ENCODE measurements at places on chromosomes 1 and 21.

- DNase-seq, result no peak
These were observed 15.1 kb downstream of the METTL13 start for GRCh38 chr1:171796592-171796991.

- DNase-seq, result no peak
These were observed 12.5 kb downstream of the CAPN8 start for GRCh38 chr1:223653015-223653414.

GRCh38 chr1:42176902-42177519 is 12.5 kb upstream of the GUCA2A start:
- peak; percentile 43 for DNase-seq

GRCh38 chr1:55331351-55331750 is 116.2 kb upstream of the USP24 start:
- DNase-seq, result no peak

GRCh38 chr1:230243583-230244353 is 176.7 kb downstream of the GALNT2 start:
- no peak for DNase-seq

GRCh38 chr1:182301467-182302198 is 90.0 kb downstream of the GLUL start:
- no peak for DNase-seq

DNA sequence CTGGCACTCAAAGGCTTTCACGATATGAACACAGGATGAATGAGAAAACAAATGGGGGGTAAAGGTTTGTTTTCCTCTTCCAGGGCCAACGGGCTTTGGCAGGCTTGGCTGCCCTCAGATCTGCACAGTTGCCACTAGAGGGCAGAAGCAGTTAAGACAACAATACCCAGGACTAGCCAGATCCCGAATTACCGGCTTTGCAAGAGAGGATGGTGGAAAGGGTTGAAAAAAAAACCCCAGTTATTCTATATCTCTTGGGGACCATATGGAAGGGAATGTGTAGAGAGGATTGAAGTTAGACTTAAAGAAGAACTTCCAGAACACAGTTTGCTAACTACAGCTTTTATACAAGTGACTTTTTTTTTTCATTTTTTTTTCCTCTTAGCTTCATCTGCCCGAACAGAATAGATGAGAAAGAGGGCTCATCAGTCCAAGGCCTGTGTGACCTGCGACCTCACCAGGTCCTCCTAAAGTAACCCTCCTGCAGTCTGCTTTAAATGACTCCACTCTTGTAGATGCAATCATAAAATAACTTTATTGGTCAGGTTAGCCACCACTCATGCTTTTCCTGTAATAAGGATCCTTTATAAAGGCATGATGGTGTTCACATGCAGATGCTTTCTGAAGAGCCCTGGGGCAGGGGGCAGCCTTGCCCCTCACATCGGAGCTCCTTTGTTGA is 10.7 kb downstream of the FMOD start:
- DNase-seq, result peak; percentile 87

DNA sequence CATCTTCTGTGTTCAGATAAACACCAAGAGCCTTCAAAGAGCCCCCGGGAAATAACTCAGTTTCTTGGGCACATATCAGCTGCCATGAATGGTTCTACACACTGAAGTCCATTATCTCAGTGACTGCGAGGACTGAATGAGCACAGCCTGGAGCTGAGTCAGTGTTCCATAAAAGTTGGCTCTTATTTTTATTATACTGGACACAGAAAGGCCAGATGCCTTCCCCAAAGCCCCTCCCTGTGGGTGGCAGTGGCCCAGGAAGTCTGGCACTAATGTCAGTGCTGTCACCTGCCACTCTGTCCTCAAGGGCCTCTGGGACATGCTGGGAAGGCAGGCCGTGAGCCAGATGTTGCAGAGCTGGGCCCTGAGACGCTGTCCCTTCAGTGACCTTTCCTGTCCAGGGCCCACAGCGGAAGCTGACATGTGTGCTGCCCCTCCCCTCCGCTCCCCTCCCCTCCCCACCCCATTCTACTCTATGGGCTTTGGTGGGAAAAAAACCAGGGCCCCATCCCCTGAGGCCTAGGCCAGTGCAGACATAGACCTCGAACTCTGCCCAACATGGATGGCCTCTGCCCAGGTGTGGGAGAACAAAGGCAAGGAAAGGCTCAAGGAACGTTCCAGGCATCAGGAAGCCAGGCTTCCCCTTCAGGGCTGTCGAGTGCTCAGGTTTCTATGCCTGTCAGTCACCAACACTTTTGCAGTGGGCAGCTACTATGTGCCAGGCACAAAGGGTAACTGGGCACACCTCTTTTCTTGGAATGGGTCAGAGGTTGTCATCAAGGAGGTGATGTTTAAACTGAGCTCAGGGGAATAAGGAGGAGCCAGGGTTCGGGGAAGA is 22.4 kb upstream of the NPPB start:
- DNase-seq, result no peak

GRCh38 chr21:45088729-45089128 is 14.3 kb downstream of the ADARB1 start:
- no peak for DNase-seq

- DNase-seq, result no peak
These were observed 137.4 kb downstream of the DYRK1A start for GRCh38 chr21:37503848-37504467.

- no peak for DNase-seq
These were observed 190.5 kb downstream of the TOMM20 start for GRCh38 chr1:234938135-234938534.

DNA sequence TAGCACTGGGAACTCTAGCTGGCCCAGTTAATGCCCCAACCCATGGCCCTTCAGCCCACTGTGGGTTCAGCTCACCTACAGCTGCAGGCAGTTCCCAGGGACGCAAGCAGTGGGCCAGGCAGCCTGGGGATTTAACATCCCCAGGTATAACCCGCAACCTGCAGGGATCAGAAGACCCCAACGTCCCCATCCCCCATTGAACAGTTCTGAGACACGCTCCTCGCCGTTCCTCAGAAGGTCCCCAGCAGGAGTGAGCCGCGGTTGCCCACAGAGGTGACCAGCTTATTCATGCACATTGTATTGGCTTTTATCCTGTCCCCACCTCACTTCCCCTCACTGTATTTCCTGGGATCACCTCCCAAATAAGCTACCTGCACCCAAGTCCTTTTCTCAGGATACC is 5.0 kb upstream of the MATN1 start:
- no peak for DNase-seq

DNA sequence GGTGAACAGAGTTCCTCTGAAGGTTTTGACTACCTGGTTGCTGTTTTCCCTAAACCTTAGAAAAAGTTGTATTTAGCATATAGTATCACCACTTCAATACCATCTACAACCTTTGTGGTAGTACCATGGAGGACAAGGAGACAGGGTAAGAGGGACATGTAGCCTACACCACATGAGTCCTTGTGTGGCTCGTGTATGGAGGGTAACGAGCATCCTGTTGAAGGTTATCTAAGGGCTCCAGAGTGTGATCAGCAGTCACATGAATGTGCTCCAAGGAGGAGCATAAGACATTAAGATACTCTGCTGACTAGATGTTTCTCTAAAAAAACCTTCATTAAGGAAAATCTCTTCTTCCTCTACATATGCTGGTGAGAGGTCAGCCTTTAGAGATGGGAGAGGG is 67.3 kb downstream of the VCAM1 start:
- DNase-seq, result no peak

GRCh38 chr1:168180148-168180524 is 1.4 kb downstream of the TIPRL start:
- no peak for DNase-seq

DNA sequence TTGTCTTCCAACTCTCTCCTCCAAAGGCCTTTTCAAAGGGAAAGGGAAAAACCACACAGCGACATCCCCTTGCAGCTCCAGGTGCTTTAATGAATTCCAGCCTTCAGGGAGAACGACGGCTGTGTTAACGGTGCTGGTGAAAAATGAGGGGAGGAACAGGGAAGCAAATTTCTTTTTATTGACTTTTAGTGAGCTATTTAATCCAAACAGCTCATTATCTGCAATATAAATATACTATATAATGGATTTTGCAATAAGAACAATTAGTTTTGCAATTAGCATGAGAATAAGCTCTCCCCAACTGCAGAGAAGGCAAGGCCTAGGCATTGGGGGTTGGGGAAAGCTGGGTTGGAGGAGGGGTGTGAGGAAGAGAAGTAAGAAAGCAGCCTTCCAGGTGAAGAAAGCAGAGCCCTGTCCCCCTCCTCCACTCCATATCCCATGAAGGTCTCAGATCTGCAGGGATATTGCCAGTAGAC is 159.0 kb upstream of the ZC3H12A start:
- no peak for DNase-seq

DNA sequence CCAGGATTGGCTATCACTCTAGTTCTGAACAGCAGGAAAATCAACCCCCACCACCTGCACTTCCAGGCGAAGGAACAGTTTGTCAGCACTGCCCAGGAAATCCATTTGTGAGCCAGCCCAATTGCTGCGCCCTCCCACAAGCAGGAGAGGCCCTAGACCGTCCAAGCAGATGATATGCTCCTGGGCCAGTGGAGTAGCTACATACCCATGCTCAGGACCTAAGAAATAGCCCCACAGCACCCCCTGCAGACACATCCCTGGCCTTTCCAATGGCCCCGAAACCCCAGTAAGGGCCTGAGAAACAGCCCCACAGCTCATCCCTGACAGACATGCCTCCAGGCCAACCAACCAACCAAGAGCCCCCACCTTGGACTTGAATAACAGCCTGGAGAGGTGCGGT is 111.5 kb upstream of the ZC3H11B start:
- DNase-seq, result no peak

GRCh38 chr1:228402641-228403025 is 4.0 kb downstream of the TRIM11 start:
- DNase-seq, result no peak

DNA sequence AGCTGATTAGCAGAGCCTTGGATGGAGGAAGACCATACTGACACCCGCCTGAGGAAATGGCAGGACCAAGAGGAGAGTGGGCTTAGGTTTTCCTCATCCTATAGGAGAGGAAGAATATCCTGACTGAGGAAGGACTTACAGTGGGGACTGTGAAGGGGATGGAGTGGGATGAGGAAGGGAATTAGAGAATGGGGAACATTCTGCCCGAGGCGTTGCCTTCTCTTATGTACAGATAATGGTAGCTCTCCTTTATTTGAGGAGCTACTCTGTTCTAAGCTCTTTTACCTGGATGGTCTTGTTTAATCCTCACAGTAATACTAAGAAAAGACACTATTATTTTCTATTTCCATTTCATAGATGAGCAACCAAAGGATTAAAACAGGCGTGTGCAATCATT is 56.0 kb downstream of the OLFML3 start:
- no peak for DNase-seq
